ENCODE measurements at places on chromosomes 2 and 18.

DNA sequence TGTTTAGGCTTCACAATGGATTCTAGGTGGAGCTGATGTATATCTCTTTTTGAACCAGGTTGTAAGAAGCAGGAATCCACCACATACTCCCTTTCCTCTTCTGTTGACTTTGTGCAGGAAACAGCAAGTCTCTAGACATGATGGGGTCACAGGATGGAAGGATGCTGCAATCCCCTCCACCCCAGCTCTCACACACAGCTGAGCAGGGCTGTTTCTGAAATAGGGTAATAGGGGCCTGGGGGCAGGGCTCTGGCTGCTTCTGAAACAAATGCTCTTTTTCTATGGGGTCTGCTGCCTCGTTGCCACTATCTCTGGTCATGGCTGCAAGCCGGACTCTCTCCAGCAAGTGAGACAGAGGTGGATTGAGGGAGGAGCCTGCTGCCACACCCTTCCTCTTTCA lies 148.9 kb downstream of the SOX11 start:
- no peak for DNase-seq

- no peak for DNase-seq
These were observed 226.2 kb downstream of the ASXL3 start for GRCh38 chr18:33804258-33804657.

DNA sequence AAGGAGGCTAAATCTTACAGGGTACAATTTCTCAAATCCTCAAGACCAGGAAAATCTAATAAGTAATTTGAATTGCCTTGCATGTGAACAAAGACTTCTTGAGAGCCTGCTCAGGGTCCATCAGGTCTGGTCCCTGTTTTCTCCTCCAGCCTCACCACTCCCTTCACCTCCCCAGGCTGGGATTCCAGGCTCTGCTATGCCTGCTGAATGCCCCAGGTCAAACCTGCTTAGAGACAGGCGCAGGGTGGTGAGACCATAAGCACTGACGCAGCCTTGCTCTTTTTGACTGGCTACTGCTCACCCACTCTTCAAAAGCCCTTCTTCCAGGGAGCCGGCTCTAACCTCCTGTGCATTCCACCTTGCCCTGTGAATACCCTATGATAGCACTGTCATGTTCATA lies 356.4 kb upstream of the ACVR2A start:
- no peak for DNase-seq

DNA sequence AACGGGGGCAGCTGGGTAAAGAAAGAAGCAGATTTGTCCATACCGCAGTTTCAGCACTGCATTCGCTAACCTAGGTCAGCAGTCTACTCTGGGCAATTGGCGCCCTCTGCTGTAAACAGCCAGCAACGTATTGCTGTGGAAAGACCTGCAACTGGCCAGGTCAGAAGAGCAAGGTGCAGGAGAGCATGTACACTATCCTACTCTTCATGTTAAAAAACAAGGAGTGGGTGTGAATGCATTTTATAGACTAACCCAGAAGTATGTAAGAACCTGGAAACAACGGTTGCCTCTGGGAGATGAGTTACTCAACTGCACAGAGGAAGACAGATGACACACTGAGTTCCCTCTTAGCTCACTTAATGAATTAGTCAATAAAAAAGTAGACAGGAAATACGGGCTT lies 6.2 kb downstream of the MRPS5 start:
- peak; percentile 73 for DNase-seq

- DNase-seq = no peak
These were observed 131.5 kb downstream of the NCK2 start for GRCh38 chr2:105876191-105876590.

DNA sequence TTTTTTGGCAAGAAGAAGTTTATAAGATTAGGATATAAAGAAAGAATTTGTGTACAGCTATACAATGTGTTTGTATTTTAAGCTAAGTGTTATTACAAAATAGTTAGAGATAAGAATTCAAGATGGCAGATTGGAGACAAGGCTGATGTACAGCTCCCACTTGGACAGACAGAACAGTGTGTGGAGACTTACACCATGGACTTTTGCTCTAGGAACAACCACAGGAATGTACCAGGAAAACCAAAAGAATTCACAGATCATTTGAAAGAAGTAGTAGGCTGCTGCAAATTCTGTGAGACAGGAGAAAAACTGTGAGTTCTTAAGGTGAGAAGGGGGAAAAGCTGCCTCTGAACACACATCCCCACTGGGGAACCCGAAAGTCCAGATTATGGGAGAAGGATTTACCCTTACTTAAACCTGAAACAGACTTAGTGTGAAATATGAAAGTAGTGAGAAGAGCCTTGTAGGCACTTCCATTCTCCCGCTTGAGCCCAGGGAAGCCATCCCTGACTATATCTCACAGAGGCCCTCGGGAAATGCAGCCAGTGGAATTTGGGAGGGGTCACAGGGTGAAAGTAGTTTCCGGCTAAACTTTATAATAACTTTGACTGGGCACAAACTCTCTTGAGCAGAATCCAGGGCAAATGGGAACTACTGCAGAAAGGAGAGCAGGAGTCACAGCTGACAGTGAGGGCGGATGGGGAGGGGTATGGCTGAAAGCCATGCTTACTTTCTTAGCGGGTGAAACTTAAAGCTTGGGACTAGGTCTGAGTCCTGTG lies 11.6 kb upstream of the RPRD1A start:
- DNase-seq = peak; percentile 7

DNA sequence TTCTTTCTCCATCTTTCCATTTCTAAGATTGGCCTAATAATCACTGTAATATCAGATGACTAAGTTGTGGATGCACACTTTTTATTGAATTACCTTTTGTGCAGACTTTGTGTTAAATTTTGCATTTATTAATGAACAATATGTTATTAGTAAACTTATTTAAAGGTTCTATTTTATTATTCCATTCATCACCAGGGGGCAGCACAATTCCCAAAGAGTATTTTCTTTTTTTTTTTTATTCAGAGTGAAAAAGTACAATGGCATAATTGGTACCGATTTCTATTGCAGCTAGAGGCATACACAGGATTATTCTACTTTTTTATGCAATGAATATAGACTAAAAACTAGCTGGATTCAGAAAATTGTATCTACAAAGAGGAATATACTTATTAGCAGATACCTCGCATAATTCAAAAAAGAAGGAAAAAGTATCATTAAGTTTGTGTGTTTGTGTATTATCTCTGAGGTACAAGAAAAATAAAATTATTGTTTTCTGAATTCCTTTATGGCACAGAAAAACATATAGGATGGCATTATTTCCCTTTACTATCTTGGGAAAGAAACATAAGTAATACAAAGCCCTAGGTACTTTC lies 390.6 kb downstream of the ERBB4 start:
- peak; percentile 10 for DNase-seq

DNA sequence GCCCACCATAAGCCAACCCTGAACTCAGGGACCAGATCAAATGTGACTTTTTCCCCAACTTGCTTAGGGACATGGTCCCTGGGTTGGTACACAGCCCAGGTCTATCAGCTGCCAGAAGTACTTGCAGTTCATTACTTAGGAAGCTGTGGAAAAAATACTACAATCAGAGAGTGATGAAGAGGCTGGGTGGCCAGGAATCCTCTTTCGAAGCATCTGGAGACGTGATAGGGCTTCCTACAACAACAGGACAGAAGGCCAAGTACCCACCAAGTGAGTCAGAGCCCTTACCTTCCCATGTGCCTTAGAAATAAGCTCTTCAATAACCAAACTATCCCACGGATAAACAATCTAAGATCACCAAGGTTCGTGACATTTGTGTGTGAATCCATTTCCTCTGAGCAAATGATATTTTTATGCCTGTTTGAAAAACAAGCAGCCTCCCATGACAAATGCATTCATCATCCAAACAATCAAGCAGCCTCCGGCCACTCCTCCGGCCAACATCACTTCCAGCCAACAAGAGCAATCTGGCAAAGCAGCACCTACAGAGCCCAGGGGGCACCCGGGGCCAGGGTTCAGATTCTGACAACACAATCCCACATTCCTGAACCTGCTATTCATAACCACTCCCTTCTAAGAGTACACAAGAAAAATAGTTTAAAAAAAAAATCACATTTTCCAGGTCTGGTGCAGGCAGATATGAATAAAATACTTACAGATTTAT lies 26.4 kb downstream of the TBC1D8 start:
- peak; percentile 92 for DNase-seq

DNA sequence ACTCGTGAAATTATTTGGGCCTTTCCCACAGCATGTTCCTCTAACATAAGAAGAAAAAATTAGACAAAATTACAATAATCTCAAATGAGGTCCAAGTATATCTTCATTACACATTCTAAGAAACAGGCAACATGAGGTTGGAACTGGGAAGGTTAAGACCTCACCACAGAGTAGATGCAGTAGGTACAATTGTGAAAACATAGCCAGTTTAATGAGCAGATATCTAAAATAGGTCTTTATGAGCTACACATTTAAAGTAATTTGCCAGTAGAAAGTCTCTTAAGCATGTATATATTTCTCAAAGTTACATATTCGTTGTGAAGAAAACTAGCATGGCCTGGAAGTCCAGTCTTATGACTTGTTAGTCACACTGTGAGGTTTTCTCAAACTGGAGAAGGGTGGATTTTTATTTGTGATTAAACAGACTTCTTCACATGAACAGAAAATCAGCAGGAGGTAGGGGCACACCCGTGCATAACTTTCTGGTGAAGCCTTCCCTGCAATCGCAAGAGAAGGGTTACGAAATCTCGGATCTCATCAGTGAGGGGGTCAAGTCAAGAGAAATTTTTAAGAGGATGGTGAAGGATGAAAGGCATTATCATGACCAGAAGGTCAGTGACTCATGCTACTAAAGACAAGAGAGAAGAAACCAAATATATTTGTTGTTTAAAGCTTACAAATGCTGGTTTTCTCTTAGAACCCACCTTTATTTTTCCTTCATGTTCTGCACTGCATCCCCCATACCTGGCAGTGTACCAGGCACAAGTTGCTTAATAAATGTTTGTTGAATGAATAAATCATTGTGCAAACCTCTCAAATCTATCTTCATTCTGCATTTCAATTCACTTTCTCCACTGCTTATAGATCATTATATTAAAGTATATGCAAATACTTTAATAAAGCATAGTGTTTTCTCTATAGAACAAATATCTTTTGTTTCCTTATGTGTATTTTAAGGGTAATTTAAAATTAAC lies 5.1 kb upstream of the RAB27B start:
- peak; percentile 48 for DNase-seq

DNA sequence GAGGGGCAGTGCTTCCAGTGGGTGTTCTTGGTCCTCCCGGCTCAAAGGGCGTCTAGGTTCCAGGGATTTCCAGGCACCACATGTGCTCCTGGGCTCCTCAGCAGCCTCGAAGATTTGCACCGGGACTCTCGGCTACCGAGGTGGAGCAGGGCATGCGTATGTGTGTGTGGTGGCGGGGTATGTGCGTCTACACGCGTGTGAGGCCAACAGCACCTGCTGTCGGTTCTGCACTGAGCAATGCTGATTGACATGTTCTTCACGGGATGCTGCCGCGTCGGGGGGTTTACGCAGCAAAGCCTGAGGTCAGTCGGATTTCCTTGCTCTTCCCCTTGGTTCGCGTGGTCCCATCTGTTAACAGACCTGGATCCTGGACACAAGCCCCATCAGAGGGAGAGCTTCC lies 119.8 kb downstream of the NDUFA10 start:
- no peak for DNase-seq

GRCh38 chr2:217075268-217076057 lies 215.6 kb upstream of the TNP1 start:
- DNase-seq = peak; percentile 20

DNA sequence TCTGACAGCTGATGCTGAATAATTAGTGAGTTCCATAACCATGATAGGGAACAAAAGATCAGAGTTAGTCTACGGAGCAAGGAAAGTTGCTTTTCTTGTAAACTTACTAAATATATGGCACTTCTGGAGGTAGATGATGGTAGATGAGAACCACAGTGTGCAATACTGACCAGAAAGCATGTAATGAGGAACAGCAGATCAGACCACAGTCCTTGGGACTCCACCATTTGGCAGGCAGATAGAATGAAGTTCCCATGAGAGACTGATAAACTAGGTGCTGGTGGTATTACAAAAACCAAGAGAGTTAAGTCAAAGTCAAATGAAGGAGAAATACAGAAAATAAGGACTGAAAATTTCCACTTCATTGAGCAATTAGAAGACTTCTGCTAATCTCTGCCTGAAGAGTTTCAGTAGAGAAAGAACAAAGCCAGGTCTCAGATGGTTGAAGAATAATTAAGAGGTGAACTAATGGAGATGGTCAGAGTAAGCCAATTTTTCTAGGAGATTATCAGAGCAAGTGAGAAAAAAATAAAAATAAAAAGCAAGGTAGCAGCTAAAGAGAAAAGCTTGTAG lies 10.4 kb downstream of the CERKL start:
- no peak for DNase-seq

DNA sequence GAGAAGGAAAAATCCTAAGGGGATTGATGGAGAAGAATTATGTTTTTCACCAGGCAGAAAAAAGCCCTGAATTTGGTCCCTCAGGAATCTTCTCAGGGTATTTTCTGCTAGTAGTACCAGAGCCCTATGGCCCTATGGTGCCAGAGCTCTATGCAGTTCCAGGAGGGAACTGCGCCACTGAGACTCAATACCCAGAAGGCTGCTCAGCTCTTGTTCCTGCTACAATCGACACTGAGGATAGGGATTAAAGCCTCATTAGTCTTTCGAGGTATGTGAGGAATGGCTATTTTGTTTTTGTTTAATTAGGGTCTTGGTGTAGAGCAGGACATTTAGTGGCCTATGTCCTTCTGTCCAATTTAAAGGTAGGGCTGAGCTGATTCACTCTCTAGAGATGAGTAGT lies 21.7 kb upstream of the PPP3R1 start:
- no peak for DNase-seq

DNA sequence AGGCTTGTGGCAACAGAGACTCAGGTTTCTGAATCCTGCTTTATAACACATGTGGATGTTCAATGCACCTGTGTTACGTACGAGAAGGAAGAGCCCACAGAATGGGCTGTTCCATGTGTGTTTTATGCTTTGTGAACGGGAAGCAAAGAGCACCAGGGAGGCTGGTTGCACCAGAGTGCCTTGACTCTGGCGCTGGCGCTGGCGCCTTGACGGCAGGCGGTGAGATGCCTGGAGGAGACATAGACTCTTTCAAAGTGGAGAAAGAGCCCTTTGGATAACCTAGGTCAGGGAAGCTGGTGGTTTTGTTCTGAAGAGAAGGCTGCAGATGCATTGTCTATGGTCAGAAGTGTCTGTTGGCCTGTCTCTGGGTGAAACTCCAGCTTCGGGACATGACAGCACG lies 80.2 kb upstream of the APCDD1 start:
- no peak for DNase-seq

DNA sequence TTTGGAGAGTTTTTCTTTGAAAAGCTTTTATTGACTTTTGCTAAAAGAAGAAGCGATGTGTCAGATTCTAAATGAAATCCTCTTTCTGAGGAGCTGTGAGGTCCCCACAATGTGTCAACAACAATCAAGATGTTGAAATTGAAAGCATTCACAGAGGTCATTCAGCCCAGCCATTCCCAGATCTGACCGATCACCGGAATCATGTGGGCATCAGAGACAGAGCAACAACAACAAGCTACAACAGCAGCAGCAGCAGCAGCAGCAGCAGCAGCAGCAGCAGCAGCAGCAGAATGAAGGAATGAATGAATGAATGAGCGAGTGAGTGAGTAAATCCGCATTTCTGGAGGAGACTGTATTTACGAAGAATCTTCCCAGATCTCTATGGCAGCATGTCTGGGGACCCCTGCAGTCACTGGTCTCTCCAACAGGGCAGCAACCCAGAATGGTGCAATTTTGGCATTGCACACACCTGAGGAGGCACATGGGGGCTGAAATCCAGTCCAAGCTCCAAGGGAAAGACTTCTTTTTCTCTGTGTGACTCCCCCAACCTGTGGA lies 299.0 kb downstream of the MYCN start:
- no peak for DNase-seq

All from AG08395 (cell line).